COR-L47 (cell line): ENCODE measurements at places on chromosomes 13 and 19.

DNA sequence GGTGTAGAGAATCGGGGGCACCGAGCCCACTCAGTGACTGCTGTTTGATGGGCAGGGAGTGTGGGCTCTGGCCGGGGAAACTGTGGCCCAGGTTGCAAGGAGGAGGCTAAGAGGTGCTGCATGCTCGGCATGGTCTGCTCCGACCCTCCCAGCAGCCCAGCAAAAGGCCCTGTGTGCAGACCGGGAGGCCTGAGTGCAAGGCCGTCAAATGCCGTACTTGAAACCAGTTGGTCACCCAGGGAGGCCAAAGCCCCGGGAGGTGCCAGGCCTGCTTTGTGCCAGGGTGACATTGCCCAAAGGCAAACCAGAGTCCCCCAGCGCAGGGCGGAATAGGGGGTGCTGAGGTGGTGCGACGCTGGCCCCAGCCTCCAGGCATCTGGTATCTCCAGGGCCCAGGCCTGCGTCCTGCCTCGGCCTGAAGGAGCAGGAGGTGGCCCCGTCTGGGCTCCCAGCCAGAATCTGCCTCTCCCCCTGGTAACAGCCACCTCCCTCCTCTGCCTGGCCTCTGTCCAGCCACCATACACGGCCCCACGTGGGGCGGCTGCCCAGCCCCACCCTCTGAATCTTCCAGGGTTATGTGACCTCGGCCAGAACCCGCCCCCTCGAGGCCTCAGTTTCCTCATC, 4.0 kb downstream of the PIK3R2 start:
- DNase-seq, result peak; percentile 95

GRCh38 chr13:60411983-60412382, 15.0 kb downstream of the TDRD3 start:
- DNase-seq, result no peak

DNA sequence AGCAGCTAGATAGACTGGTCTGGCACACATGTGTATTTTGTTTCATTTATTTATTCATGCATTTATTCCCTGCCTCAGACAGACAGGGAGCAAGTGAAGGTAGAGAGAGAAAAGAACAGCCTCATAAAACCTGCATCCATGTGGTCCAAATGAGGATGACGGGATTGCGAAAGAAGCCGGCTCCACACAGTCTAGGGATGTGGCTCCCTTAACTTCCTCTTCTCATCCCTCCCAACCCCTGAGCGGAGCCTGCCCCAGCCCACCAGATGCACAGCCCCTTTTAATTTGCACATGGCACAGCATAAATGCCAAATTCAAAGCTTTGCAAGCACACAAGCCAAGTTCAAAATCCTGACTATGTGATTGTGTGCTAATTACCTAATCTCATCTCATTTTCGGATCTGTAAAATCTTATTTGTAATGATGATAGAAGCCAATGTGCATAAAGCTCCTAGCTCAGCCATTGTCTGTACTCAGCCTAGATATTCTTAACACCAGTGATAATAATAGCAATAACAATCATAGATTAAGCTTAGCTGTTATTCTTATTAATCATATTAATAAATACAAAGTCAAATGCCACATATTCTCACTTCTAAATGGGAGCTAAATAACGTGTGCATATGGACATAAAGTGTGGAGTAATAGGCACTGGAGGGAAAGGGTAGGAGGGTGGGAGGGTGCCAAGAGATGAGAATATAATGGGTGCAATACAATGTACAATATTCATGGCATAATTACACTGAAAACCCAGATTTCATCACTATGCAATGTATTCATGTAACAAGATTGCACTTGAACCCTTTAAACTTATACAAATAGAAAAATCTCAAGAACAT, 156.3 kb downstream of the DCT start:
- DNase-seq, result no peak

GRCh38 chr13:103291798-103292572, 225.8 kb upstream of the SLC10A2 start:
- no peak for DNase-seq

GRCh38 chr13:30039511-30039911, 189.1 kb upstream of the UBL3 start:
- no peak for DNase-seq

DNA sequence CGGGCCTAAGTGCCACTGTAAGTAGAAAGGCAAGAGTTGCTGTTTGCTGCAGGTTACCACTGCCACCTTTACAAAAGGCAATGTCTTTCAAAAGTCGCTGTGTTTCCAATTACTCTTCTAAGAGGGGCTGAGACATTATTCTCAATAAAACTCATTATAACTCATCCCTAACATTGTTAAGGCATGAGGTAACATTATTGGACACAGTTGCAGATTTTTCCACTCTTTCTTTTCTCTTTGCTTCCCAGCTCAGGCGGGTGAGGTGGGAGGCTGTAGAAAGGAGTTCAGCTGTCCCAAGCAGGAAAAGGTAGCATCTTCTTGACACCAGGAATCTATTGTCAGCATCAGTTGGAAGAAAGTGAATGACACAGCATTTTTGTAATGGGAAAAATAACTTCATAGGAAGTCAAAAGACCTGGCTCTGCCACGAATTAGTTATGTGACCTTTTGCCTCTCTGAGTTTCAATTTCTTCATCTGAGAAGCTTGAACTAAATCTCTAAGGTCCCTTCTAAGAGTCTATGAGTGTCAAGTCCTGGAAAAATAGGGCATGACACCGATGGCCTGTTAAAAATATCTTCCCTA, 2.1 kb upstream of the UBL3 start:
- no peak for DNase-seq

- no peak for DNase-seq
Measured at GRCh38 chr13:79614250-79614918, 133.4 kb downstream of the NDFIP2 start.

GRCh38 chr19:49713236-49713845, 22.4 kb downstream of the CPT1C start:
- no peak for DNase-seq

DNA sequence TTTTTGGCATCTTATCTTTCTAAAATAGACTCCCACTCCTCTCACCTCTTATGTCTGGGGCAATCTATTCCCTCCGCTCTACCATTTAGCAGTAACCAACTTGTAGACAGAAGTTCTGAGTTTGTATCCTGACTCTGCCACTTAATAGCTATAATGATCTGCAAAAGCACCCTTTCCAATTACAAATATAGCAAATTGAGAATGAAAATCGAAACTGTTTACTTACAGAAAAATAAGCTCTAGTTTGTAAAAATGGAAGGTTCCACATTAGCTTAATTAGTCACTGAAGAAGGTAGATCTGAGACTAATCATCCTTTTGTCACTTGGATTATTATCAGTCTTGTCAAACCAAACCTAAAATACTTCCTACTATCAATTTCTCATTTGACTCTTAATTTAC, 409.3 kb downstream of the DIAPH3 start:
- DNase-seq, result no peak

GRCh38 chr13:50850445-50850844, 7.0 kb upstream of the DLEU7 start:
- DNase-seq, result no peak

GRCh38 chr13:35016362-35017112, 74.5 kb downstream of the NBEA start:
- no peak for DNase-seq

- no peak for DNase-seq
Measured at GRCh38 chr13:44719857-44720671, 143.9 kb upstream of the TSC22D1 start.

DNA sequence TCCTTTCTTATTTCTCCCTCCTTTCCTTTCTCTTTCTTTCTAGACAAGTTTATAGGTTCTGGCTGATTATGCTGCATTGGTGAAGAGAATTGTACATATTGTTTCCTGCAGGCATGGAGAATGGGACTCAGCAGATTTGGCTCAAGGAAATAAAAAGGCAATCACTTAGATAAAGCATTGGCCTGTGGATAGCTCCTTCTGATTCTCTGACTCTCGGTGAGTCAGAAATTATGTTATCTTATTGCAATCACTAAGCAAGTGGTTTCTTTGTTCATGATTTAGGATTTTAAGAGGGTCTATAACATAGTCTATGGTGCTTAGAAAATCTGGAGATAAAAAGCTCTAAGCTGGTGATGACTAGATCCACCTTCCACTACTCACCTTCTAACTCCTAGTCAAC, 54.0 kb upstream of the POSTN start:
- no peak for DNase-seq

DNA sequence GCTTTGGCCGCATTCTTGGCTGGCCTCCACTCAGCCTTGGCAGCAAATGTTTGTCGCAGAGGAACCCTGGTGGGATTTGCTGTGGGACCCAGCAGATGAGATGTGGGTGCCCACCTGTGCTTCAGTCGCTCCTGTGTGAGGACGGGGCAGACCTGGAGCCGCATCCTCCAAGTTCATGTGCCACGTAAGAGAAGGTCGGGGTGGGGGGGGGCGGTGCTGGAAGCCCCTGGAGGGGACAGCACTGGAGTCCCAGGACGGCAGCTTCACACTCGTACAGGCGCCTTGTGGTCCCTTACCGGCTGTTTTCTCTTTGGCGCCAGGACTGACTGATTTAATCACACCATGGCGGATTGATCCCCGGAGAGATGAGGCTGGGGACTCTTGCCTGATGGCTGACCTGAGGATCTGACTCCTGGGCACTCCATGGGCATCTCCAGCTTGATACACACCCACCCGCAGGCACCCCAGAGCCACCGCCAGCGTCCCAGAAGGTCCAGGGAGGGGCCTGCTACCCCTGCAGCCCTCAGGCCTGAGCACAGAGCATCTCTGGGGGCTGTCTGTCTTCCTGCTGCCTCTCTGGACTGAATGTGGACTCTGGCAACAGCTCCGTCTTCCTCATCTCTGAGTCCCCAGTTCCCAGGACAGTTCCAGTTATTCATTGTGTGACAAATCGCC, 10.0 kb upstream of the GRTP1 start:
- DNase-seq, result no peak

DNA sequence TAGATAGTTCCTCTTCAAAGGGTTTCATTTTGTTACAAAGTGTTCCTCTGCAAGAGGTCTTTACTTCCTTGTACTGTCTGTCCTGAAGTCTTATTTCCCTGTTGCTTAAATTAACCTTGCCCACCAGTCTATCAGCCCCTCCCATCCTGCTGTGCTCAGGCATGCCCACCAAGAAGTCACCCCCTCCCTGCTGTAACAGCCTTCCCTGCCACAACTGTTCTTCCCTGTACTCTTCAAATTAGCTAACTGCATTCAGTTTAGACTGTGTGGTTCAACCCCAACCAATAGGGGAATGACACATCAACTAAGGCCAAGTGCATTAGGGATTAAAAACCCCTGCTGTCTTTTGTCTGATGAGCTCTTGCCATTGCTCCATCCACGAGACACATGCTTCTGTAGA, 34.4 kb upstream of the ZNF562 start:
- no peak for DNase-seq

GRCh38 chr19:28972058-28972852, 240.7 kb downstream of the UQCRFS1 start:
- DNase-seq, result no peak

- no peak for DNase-seq
Measured at GRCh38 chr13:112056739-112057438, 10.1 kb upstream of the SOX1 start.

GRCh38 chr13:112724788-112725345, 35.0 kb downstream of the ATP11A start:
- DNase-seq, result no peak

- no peak for DNase-seq
Measured at GRCh38 chr19:16033721-16034120, 42.6 kb upstream of the TPM4 start.

DNA sequence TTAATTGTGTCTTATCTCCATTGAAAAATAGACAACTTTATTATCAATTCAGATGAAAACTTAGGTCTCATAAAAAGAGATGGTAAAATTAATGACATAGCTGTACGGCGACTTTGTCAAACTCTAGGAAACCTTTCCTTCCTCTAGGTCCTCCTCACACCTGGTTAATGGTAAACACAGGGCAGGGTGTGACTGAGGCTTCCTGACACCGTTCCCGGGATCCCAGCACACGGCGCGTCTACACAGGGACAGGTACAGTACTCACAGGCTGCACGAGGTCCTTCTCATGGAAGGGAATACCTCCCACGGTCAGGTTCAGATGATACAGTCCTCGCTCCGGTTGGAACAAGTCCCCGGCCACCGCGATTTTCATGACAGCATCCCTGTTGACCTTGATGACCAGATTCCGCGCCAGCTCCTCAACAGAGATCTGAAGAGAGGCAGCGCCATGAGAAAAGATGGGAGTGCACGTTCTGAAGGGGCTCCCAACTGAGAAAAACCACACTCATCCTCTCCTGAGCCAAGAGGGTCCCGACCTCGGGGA, 35.5 kb downstream of the GAS6 start:
- no peak for DNase-seq

DNA sequence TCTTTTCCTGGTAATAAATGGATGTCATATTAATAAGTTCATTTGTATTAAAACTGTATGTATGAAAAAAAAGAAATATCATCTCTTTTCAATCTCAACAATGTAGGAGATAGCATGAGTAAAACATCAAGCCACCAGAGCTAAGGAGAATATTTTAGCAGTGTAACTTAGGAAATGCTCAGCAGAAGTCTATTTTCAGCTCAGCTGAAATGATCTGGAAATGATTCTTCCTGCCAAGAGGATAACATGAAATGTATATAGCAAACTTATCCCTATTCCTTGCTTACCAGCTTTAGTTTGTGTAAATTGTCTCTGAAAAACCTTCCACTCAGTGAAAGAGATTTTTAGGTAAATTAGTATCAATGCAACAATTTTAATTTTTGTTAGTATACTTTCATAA, 1194.4 kb downstream of the SLITRK1 start:
- DNase-seq, result no peak

GRCh38 chr13:28513745-28514144, 18.8 kb upstream of the FLT1 start:
- DNase-seq, result no peak

DNA sequence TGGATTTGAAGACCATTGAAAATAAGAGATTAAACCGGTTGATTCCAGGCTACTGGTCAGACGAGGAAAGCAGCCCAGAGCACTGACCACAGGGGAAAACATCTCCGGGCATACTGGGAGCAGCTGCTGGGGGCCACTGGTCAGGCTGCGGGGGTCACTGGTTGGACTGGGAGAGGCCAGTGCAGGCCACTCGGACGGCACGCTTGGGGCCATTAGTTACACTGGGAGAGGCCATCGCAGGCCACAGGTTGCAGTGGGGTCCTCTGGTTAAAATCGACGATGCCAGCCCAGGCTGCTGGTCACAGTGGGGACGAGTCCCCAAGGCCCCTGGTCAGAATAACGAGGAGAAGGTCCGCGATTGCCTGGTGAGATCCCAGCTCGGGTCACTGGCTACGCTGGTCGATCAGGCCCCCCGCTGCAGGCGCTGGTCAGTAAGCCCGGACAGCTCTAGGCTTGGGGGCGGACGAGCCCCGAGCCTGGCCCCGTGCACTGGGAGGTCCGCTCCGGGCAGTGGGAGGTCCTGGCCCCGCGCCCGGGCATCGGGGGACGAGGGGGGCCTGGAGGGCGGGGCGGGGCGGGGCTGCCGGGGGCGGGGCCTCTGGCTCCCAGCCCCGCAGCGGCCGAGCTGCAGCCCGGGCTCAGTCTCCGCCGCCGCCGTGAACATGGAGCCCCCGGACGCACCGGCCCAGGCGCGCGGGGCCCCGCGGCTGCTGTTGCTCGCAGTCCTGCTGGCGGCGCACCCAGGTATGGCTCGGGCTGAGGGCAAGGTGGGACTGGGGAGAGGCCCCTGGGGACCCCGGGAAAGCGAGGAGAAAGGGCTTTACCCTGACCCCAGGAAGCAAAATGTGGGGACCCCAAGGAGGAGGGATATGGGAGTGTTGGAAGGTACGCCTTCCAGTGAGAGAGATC, at the start of gene BCAM:
Gene BCAM (plus strand): TSS at position 641 of the 909 bp plus-strand sequence. CDS start 22 bp downstream, at position 663.
- DNase-seq, result peak; percentile 23
